Aorta (tissue), 5 donors: ENCODE measurements at places on chromosomes 4 and X.

GRCh38 chr4:105196523-105197145 is 50.0 kb downstream of the TET2 start:
- no peak for DNase-seq

DNA sequence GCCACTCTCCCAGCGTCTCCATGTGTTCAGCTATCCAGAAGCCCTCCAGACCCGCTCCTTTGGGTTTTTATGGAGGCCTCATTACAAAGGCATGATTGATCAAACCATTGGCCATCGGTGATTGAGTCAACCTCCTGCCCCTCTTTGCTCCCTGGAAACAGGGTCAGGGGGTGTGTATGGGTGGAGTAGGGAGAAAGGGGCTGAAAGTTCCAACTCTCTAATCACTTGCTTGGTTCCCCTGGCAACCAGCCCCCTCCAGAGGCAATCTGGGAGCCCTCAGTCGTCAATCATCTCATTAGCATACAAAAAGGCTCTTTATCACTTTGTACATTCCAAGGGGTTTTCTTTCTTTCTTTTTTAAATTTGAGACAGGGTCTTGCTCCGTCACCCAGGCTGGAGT is 2.3 kb downstream of the TRIM2 start:
- DNase-seq = no peak

- DNase-seq = no peak
Measured at GRCh38 chr4:92101737-92102172, 202.0 kb upstream of the GRID2 start.

GRCh38 chr4:181860157-181860556 is 383.0 kb upstream of the TENM3 start:
- DNase-seq = no peak

- no peak for DNase-seq
Measured at GRCh38 chr4:128844931-128845330, 35.4 kb downstream of the JADE1 start.

GRCh38 chr4:56764223-56764622 is 57.3 kb downstream of the SPINK2 start:
- DNase-seq = no peak

- no peak for DNase-seq
Measured at GRCh38 chr4:180380733-180381132, 1862.5 kb upstream of the TENM3 start.

- no peak for DNase-seq
Measured at GRCh38 chr4:168584321-168584771, 87.5 kb downstream of the PALLD start.

DNA sequence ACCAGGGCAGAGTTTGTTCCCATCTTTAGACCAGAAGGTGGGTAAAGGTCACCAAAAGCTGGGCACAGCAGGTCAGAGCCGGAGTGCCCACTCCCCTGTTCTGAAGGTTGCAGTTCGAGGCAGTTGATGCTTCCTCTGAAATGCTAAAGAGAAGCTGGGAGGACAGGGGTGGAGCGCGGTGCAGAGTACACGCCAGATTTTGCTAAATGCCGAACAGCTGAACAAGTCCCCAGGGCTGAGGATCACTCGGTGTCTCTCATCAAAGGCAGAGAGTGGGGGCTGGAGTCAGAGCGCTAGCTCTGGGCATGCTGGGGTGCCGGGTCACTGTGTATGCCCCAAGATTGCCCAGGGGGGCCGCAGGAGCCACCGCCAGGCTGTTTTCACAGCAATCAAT is 197.0 kb downstream of the BCOR start:
- no peak for DNase-seq

DNA sequence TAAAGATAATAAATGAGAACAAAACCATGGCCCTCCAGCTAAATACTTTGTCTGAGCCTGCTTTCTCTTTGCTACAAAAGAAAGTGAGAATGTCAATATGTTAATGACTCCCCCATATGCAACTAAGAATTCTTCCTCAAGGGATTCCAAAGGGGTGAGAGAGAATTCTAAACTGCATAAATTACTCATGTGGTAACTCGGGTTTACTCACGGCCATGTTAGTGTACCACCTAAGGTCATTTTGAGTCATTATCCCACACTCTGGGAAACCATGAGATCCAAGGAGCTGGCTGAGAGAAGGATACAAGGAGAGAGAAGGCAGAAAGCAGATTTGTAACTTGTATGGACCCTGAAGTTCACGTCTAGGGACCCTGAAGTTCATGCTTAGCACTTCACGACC is 190.3 kb downstream of the DHX15 start:
- no peak for DNase-seq

- no peak for DNase-seq
Measured at GRCh38 chrX:139739138-139739537, 31.2 kb upstream of the MCF2 start.

DNA sequence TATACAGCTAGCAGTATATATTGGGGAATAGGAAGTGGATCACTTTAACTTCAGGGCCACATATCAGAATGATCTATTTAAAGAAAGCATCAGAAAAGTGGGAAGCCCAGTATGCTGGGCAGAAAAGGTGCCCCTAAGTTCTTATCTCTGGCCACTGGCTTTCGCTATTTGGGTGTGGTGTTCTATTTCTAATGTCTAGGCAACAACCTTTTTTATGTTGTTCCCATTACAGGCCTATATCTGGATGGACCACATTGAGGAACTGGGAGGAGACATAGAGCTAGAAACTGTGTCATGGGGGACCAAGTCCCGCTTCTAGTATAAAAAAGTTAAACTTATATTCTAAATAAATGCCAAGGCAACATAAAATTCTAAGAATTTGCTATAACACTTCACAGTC is 935.6 kb downstream of the PDHA2 start:
- DNase-seq = no peak

GRCh38 chr4:118850488-118851173 is 14.7 kb upstream of the SEC24D start:
- no peak for DNase-seq

DNA sequence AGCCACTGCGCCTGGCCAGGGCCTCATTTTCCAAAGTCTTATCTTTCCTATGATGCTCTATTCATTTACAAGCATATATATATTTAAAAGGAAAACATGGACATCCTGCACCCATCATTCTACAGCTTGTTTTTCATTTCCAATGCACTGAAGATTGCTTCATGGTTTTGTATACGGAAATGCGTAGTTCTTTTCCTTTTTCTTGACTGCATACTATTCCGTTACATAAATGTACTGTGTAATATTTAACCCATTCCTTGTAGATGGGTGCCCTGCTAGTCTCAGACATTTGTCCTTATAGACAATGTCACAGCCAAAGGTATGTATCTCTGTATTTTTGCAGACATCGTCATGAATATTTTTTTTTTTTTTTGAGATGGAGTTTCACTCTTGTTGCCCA is 257.0 kb downstream of the ASMT start:
- no peak for DNase-seq

GRCh38 chr4:32207456-32207855 is 1487.3 kb downstream of the PCDH7 start:
- no peak for DNase-seq

GRCh38 chr4:36251983-36252382 is 7.7 kb upstream of the ARAP2 start:
- no peak for DNase-seq

DNA sequence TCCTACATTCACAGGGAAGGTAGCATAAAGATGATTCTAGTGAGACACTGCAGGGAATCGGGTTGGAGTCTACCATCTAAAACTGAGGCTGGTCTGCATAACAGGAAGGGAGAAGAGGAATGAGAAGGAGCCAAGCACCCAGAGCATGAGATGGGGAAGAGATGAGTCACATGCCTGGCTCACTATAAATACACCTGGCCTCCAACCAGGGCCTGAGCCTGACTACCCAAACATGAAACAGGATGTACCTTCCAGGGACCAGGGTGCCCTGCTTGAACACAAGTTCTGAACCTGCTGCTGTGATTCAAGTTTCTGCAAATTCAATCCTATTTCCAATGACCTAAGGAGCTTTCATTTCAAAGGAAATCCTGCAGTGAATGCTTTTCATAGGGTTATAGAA is 24.9 kb downstream of the CD99L2 start:
- DNase-seq = no peak

DNA sequence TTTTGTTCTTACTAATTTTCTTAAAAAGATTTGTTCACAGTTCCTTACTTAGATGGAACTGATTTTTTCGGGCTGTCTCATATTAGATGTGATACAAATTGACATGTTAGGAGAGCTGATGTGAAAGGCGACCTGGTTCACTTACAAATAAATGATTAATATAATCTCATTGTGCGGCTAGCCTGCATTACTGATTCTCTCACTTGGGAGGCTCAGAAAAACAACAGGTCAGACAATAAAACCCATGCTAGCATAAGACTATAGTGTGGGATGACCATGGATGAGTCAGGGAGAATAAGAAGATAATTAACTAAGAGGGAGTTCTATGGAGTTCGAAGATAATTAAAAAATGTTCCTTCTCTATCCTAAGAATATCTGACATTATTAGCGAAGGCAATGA is 40.8 kb downstream of the RTL9 start:
- no peak for DNase-seq

DNA sequence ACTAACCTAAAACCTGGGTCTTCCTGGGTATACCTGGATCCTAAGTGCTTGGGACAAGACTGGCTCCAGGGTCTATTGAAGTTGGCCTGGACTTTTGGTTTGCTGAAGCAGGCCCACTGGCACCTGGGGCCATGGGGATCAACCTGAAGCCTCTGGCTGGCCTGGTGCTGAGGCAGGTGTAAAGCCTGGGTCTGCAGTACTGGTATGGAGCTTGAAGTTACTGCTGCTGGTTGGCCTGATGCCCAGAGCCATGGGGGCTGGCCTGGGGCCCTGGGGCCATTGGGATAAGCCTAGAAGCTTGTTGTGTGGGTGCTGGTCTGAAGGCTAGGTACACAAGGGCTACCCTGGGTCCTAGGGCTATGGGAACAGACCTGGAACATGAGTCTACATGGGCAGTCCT is 743.2 kb upstream of the GRIA3 start:
- no peak for DNase-seq
